ENCODE measurements at places on chromosomes 6 and 20. TPM values are rescaled to one million over a fixed set of nuclear protein-coding genes. Genes with fewer than 3 reads are reported as not detected.
A peak's percentile ranks its signal among the peaks of the same experiment; 100 is the strongest.

- peak; percentile 82 for DNase-seq
These were observed 36.0 kb downstream of the CCN2 start for GRCh38 chr6:131914967-131915751.

DNA sequence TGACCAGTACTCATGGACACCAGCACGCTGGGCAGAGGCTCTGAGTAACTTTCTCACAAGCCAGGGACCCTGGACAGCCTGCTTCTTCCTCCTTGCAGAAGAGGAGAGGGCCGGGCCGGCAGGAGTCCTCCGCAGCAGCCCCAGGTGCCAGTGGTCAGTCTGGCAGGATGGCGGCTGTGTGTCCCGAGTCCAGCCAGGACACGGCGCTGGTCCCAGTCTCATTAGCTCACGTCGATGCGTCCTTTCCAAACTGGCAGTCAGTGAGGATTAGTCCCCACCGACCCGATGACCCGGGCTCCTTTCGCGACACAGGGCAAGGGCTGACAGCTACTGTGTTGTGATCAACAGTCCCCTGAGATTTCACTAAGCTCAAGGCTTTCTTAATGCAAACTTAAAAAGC, 267.0 kb downstream of the TAF4 start:
- no peak for DNase-seq

GRCh38 chr6:167338541-167339117, 13.7 kb downstream of the TTLL2 start:
- DNase-seq = no peak

DNA sequence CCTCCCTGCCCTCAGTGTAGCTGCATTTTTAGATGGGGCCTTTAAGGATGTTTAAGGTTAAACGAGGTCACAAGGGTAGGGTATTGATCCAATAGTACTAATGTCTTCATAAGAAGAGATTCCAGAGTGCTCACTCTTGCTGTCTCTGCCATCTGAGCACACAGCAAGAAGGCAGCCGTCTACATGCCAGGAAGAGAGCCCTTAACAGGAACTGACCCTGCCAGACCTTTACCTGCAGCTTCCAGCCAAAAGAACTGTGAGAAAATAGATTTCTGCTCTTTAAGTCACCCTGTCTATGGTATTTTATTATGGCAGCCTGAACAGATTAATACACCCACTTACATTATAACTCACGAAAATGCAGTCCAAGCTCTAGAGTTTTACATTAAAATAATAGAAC, 685.3 kb upstream of the MARCKS start:
- no peak for DNase-seq

- peak; percentile 83 for DNase-seq
These were observed 43.0 kb upstream of the TMEM200A start for GRCh38 chr6:130322673-130323268.

DNA sequence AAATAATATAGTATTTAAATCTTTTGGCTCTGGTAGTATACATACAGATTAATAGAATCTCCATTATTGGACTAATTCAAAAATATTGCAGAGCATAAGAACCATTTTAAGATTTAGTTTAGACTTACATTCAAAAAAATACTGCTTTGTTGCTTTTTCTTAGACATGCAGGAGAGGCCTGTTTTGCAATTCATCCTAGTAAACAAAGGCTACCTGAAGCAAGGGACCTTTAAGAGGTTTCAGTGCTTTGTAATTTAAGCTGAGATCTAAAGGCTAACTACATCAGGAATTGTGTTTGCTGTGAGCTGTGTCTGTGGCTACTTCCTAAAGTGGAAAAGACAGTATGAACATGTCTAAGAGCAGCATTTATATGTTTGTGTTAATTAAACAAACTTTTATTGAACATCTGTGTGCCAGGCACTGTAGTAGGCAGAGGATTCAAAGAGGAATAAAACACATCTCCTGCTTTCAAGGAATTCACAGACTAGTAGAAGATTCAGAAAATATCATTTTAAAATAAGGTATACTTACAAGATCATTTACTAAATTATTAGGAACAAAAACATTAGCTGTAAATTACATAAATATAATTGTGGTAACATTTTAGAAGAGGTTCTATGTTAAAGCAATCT, 29.1 kb upstream of the CALHM6 start:
- no peak for DNase-seq

- no peak for DNase-seq
These were observed 355.9 kb downstream of the BTBD9 start for GRCh38 chr6:38283734-38284362.

GRCh38 chr6:72788188-72788587, 166.3 kb downstream of the KCNQ5 start:
- peak; percentile 69 for DNase-seq

DNA sequence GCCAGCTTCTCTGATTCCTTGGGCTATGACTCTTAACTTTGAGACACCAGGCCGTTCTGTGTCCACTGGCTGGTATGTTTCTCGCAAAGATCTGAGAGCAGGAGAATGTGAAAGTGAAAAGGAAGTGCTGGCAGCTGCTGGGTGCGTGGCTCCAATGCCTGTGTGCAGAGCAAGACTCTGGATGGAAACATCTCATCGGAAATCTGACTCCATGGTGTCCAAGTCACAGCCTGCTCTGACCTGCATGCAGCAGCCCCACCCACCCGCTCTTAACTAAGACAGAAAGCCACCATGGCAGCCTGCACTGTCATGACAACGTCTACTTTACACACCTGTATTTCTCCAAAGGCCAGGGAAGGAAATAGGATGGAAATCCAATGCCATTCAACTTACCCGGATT, 66.3 kb upstream of the MPC1 start:
- no peak for DNase-seq

Gene SYTL3
- total RNA-seq = 1.3 TPM

Gene HLA-DQB1
- total RNA-seq = not detected

Gene ARID1B
- 38.7 TPM for total RNA-seq

Gene CD24
- 1.3 TPM for total RNA-seq

GRCh38 chr6:154402081-154402780, 45.6 kb upstream of the IPCEF1 start:
- no peak for DNase-seq

DNA sequence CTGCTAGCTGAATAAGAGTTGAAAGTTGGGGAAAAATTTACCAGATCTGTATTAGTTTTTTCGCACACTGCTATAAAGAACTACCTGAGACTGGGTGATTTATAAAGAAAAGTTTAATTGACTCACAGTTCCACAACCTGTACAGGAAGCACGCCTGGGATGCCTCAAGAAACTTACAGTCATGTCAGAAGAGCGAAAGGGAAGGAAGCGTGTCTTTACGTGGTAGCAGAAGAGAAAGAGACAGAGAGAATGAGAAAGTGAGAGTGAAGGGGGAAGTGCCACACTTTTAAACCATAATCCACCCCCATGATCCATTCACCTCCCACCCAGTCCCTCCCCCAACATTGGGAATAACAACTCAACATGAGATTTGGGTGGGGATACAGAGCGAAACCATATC, 79.6 kb downstream of the KHDC1L start:
- DNase-seq = no peak

GRCh38 chr6:34792605-34793500, 970 bp downstream of the BLTP3A start:
- peak; percentile 82 for DNase-seq

DNA sequence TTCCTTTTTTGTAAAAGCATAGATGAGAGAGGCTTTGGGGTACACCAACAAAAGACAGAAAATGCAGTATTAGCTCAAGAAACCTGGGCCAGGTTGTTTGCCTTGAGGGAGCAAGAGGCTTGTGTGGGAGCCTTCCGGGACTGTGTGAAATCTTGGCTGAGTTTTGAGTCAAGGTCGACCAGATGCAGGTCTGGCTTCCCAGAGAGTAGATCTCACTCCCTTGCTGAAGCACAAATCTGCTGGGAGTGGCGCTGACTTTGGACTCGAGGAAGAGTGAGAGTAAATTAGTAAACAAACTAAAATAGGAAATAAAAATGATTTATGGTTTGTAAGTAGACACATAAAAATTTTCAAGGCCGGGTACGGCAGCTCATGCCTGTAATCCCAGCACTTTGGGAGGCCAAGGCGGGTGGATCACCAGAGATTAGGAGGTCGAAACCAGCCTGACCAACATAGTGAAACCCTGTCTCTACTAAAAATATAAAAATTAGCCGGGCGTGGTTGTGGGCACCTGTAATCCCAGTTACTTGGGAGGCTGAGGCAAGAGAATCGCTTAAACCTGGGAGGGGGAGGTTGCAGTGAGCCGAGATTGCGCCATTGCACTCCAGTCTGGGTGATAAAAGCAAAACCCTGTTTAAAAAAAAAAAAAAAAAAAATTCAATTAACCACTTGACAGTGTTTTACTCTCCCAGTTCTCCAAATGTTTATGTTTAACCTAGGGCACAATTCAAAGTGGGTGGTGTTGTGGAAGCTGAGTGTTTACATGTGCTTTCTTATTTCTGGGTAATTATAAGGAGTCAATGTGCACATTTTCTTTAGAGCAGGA, 27.7 kb upstream of the EDN1 start:
- DNase-seq = peak; percentile 82

DNA sequence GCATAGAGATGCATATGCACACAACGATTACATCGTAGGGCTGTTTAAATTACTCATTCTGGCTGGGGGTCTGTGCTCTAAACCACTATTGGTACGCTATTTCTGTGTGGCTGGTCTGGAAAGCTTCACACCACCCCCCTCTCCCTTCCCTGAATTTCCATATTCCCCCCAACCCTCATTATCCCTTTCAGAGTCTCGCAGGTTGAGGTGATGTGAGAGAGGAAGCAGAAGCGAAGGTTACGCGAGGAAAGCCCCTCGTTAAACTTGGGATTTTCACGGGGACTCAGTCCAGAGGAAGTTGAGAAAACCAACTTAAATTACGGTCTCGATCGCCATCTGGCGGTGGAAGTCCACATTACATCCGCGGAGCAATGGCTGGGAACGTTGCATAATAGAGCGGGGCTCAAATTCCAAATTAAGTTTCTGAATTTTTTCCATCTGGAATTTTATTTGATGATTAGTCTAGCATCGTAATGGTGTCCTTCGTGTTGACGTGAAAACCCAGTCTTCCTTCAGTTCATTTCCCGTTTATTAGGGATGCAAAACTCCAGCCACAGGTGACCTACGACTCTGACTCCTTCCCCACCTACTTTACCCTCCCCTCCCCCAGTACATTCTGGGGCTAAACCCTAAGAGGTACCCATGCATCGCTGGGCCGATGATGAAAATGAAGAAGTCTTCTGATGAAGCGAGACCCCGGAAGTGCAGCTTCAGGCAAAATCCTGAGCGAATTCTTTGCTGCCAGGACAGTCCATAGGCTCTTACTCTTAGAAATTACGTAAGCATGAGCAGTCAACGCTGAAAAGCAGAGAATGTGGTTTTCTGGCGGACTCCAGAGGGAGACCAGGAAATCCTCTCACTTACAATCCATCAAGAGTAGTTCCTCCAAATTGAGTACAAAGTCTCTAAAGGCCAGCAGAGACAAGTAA, 19.7 kb downstream of the HLA-DOB start:
- peak; percentile 69 for DNase-seq

DNA sequence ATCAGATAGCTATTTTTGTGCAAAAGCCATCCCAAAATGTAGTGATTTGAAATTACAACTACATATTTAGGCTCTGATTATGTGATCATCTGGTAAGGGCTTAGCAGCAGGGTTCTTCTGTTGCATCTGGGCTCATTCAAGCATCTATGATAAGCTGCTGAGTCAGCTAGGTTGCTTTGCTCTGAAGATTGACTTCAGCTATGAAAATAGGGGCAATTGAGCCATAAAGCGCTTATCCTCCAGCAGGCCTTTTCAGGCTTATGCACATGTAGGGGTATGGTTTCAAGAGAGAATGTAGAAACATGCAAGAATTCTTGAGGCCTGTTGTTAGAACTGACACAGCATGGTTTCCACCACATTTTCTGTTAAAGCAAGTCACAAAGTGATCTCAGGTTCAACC, 114.1 kb downstream of the PLCB1 start:
- DNase-seq = no peak

Gene TBX18
- total RNA-seq = 3.0 TPM

Gene IMPG1
- total RNA-seq = not detected

Gene SOBP
- total RNA-seq = 1.9 TPM

Gene LY6G6F
- not detected for total RNA-seq

- no peak for DNase-seq
These were observed 10.8 kb downstream of the TCP1 start for GRCh38 chr6:159778542-159779103.

GRCh38 chr6:165746331-165746730, 83.3 kb upstream of the PDE10A start:
- no peak for DNase-seq

GRCh38 chr6:79446006-79446405, 91.2 kb downstream of the LCA5 start:
- no peak for DNase-seq

Gene HINT3
- 23.3 TPM for total RNA-seq

All from fibroblast of villous mesenchyme (primary cell).